ENCODE measurements at places on chromosomes 7 and 10. TPM values are rescaled to one million over a fixed set of nuclear protein-coding genes. Genes with fewer than 3 reads are reported as not detected.

DNA sequence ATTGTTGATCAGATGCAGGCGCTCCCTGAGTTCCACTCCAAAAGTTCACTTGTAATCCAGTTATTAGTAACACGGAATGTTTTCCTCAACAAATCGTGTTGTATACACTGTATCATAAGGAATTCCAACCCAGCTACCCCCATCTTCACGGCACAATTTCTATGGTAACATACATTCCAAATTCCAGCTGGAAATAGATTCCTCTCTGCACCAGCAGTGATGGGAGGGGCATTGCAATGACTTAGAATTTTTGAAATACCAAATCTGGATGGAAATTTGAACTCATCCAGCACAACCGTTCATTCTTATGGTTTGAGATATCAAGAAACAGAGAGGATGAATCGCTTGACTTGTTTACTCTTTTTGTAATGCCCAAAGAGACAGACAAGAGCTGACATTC is 38.9 kb upstream of the RHEB start:
- no peak for DNase-seq

DNA sequence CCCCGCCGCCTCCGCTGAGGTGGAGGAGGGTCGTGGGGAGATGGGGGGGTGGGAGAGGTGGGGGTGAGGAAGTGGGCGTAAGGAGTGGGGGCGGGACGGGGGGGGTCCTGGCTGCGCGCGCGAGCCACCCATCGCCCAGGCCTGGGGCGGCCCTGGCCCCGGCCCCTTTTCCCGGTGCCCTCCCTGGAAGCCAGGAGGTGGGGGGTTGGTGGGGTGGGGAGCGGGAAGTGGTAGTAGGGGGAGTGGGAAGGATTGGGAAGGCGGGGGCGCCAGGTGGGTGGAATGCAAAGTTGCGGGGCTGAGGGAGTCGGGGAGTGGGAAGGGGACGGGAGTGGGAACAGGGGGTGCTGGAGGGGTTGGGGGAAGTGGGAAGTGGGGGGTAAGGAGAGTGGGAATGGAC is 319 bp upstream of the MMD2 start:
- DNase-seq = no peak

DNA sequence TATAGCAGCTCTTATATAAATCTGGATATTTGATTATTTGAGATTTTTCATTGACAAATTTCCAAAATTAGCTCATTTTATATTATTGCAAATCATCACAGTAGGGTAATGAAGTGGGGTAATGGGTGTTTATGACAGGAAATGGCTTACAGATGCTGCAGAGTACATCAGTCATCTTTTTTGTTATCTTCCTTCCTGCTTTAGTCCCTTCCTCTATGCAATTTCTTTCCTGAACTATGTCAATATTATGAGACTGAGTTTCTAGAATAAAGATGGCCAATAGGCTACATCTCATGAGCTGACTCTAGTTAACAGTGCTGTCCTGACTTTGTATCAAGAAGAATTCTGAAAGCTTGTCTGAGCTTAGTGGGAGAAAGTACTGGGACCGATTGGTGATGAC is 244.5 kb downstream of the XPNPEP1 start:
- DNase-seq = no peak

- no peak for DNase-seq
These were observed 674 bp upstream of the OSBPL3 start for GRCh38 chr7:24980534-24981170.

GRCh38 chr7:50610521-50611277 is 45.5 kb upstream of the DDC start:
- peak; percentile 83 for DNase-seq

GRCh38 chr7:2037301-2037807 is 195.4 kb downstream of the MAD1L1 start:
- DNase-seq = no peak

DNA sequence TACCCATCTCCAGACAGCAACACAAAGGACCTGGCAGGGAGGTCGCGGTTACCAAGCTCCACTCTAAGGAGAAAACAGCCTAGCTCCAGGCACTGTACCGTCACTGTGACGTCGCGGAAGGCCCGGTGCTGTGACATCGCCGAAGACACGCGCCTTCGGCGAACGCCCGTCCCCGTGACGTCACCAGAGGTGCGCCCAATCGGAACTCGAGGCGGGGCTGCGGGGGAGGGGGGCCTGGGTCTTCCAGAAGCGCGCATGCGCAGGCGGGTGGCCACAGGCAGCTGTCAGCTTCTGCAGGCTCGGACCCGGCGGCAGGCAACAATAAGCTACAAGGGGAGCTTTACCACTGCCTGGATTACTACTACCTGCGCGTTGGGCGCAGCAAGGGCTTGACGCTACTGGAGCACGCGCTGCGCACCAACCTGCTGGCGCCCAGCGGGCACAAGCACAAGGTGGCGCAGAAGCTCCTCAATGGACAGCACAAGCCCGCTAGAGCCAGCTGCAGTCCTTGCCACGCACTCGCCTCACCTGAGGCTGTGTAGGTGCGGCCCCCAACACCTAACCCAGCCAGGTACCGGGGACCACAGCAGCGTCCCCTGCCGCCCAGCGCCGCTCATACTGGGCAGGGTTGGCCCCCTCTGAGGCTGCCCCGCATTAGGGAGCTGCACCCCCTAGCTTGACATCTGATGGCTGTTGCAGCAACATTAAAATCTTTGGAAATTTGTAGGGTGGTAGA is 208.4 kb downstream of the TPST1 start:
- peak; percentile 71 for DNase-seq

GRCh38 chr7:111678281-111678680 is 116.0 kb upstream of the IMMP2L start:
- no peak for DNase-seq

DNA sequence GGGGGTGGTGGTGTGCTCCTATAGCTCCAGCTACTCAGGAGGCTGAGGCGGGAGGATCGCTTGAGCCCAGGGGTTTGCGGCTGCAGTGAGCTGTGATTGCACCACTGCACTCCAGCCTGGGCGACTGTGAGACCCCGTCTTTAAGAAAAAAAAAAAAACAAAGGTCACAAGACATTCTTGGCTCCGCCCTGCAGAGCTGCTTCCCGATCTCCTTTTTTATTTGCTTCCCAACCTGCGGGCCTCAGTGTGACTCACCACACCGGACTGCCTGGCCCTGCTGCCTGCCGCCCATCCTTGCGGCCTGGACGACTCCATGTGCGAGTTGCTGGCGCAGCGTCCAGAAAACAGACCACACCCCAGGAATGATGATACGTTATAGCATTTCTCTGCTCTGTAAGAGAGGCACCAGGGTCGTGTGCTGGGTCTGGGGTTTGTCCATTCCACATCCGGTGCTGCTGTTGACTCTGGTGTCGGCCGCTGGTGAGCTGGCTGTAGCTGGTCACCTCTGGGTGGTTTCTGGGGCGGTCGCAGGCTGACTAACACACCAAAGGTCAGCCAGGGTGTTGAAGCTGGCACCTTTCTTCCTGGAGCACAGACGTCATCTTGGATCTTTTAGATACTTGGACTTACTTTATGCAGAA is 123.6 kb downstream of the TCF7L2 start:
- DNase-seq = peak; percentile 95

DNA sequence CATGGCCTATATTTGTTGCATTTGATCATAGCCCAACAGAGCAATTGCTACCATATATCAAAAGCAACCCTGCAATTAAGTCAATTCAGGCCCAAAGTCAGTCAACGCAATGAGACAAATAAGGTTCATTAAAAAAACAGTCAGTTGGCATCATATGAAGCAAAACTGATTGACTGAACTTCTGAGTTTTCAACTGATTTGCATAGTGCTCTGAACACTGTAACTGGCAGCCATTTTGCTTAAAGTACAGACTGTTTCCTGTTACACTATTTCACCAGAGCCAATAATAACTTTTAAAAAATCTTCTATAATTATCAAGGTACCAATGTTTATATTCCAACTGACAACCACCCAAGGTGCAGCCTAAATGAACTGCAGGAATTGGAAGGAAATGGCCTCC is 68.4 kb upstream of the RAPGEF5 start:
- DNase-seq = no peak

DNA sequence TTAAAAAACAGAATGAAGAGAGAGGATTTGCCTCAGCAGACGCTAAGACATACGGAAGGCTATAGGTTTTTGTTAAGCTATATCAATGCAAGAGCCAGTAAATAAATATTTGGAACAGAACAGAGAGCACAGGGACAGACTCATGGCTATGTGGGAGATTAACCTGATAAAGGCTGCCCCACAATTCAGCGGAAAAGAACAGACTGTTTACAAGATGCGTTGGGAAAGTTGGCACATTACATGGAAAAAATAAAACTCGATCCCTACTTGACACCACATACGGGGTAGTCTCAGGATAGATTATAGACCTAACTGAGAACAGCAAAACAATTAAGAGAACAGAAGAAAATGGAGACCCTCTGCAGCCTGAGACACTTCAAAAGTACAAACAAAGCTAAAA is 10.8 kb downstream of the KCNH2 start:
- DNase-seq = no peak

DNA sequence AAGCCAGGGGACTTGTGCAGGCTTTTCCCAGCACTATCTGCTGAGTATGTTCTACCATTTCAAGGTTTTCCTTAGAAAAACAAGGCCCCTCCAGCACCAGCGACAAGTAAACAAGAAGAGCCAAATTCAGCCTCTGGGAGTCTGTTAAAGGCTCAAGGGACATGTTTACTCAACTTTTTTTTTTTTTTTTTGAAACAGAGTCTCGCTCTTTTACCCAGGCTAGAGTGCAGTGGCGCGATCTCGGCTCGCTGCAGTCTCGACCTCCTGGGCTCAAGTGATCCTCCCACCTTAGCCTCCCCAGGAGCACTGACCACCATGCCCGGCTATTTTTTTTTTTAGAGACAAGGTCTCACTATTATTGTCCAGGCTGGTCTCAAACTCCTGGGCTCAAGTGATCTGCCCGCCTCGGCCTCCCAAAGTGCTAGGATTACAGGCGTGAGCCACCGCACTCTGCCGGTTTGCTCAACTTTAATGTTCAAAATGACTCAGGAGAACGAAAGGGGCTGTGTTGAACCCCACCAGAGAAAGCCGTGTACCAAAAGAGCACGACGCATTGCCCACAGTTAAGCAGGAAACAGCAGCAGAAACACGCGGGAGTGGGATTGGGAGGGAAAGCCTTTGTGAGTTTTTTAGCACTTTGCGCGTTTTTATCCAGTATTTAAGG is 772 bp downstream of the PRDX3 start:
- peak; percentile 17 for DNase-seq

- no peak for DNase-seq
These were observed 86.1 kb upstream of the RNF32 start for GRCh38 chr7:156554488-156554887.

DNA sequence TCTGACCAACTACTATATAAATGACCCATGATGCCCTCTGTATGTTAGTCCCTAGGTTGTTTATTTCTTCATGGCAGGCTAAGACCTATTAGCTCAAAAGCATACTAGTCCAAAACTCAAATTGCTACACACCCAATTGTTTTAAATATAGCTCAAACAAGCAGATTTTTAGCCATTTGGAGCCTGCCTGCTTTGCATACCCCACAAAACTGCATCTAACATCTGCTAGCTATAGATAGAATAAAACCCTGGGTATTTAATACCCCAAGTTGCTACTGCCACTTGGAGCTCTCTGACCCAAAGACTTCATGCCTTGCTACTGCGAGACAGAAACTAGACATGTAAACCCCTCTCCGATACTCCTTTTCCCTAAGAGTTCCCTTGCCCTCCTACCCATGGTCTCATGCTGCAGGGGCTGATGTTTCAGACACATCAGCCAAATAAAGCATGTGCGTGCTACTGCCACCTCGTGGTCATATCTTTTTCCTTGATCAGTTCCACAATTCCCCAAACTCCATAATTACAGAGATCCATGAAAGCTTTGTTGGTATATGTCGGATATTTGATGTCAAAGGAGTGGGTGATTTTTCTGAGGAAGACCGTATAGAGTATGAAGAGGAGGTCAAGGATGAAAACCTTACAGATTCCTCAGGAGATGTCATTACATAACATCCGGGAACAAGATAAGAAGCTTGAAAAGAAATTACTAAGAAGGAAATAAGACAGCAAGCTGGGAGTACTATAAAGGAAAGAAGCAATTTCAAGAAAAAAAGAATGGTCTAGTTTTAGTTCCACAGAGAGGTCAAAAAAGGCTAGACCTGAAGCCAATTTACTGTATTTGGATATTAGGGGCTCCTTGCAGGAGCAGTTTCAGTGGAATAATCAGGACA is 386.6 kb downstream of the SH2D4B start:
- DNase-seq = peak; percentile 4

GRCh38 chr7:102323914-102324195 is 32.4 kb downstream of the SPDYE6 start:
- no peak for DNase-seq

DNA sequence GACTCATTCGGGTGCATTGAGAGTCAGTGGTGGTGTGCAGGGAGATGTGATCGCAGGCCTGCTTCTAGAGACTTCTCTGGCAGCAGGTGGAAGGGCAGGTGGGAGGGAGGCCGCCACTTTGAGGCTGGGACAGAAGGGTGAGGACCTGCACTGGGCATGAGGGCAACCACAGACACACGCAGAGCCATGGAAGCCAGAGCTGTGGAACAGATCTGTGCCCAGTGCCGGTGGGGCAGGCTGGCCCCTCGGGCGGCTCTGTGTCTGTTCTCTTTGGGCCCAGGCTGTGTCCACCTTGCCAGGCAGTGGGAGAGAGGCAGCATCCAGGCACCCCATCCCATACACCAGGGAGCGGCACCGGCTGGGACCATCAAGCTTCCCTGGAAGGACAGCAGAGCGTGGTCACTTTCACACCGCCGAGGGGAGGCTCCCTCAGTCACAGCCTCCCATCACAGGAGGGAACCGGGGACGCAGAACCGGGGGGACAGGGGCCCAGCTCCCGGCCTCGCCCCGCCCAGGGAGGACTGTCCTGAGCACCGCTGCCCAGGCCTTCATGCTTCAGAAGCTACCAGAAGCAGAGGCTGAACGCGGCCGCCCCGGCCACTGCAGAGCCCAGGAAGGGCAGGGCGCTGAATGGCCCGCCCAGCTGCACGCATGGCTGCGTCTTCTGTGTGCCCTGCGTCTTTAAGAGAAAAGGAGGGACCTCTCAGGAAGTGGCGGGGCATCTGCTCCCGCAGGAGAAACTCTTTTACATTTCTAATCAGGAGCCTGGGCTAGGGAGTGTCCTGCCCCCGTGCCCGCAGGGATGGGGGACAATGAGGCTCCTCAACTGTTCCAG is 32.1 kb downstream of the EN2 start:
- DNase-seq = peak; percentile 53

GRCh38 chr7:143233816-143234532 is 12.1 kb downstream of the TAS2R40 start:
- no peak for DNase-seq

DNA sequence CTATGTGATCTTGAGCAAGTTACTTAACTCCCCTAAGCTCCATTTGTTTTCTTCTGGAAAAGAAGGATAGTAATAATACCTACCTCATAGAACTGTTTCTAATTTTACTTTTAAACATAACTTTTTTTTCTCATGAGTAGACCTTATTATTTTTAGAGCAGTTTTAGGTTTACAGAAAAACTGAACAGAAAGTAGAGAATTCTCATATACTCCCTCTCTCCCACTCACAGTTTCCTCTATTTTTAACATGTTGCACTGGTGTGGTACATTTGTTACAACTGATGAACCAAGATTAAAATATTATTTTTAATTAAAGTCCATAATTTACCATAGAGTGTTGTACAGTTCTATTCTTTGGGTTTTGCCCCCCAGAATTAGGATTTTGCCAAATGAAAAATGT is 221.3 kb upstream of the CSTF2T start:
- no peak for DNase-seq

The LRIT1 gene
- not detected for total RNA-seq

The LRRD1 gene
- total RNA-seq = 0.17 TPM

The TFR2 gene
- 2.4 TPM for total RNA-seq

The SVOPL gene
- total RNA-seq = 0.03 TPM

The POLR2J2 gene
- 0.27 TPM for total RNA-seq

The GPR26 gene
- total RNA-seq = 0.11 TPM

The OPALIN gene
- not detected for total RNA-seq

The ZNF853 gene
- 0.86 TPM for total RNA-seq

The TEX47 gene
- not detected for total RNA-seq

The ADAM12 gene
- 59.9 TPM for total RNA-seq

All from Daoy (cell line).